ENCODE measurements at places on chromosomes 7 and 10.

- DNase-seq = no peak
These were observed 132.7 kb upstream of the CXCL12 start for GRCh38 chr10:44517635-44518034.

DNA sequence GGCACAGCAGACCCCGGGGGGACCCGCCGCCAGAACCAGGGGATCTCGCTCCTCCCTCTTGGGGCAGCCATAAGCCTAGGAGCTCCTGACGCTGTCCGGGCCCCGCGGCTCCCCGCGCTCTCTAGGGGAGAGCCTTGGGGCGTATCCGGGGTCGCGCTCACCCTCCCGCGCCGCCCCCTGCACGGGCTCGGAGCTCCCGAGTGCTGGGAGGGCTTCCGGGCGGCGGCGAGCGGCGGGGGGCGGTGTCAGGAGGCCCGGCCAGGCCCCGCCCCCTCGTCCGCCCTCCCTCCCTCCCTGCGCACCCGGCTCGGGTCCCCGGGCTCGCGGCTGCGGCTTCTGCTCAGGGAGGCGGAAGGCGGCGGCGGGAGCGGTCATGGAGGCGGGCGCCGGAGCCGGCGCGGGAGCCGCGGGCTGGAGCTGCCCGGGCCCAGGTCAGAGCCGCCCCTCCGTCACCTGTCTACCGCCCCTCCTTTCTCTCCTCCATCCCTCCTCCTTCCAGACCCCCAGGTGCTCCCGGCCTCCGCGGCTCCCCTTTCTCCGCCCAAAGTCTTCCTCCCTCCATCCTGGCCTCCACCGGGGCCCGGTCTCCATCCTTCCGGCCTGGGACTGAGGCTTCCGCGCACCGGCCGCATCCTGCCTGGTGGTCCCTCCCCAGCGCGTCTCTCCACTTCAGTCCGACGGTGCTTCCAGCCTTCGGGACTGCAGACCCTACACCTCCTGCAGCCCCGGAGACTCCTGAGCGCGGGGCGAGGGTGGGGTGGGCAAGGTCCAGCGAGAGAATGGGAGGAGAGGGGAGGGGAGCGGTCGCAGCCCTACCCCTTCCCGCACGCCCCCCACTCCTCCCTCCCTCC, at the start of gene CCDC136:
Gene CCDC136 (plus strand): TSS at position 848 of the 851 bp plus-strand sequence. CDS start 444 bp downstream, outside the sequence.
- peak; percentile 35 for DNase-seq

GRCh38 chr7:96427143-96427542, 105.2 kb upstream of the SLC25A13 start:
- DNase-seq = no peak

DNA sequence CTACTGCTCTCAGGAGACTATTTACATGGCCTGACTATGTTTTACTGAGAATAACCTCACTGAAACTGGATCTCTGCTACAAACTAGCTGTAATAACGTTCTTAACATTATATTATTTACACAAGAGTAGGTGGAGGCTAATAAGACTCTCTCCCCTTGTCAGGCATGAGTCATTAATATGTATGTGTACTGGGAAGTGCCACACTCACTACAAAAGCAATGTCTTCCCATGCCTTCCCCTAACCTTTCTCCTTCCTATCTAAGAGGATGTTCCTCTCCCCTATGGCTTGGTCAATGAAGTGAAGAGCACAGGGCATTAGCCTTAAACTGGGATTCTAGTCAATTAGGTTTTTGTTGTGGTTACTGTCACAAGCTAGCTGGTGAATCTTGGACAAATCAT, 147.9 kb downstream of the DGKB start:
- peak; percentile 79 for DNase-seq

- no peak for DNase-seq
These were observed 399.0 kb upstream of the C7orf33 start for GRCh38 chr7:148191391-148192065.

DNA sequence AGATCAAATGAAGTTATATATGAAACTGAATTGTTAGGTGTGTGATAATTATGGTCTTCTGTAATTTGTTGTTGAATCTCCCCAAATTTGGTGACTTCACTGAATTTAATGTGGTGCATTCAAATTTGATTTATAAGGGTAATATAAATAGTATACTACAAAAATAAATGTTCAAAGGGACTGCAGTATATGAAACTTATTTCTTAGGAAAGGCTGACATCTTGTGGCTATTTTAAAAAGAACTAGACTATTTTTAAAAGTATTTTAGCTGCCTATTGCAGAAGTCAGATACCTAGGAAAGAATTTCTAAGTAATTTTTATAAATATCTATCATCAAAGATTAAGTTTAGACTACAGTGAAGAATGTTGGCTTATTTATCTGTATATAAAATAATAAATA, 36.6 kb downstream of the ATRNL1 start:
- peak; percentile 51 for DNase-seq

Data from astrocyte of the spinal cord (primary cell).